ENCODE measurements at places on chromosomes 1 and 21.

DNA sequence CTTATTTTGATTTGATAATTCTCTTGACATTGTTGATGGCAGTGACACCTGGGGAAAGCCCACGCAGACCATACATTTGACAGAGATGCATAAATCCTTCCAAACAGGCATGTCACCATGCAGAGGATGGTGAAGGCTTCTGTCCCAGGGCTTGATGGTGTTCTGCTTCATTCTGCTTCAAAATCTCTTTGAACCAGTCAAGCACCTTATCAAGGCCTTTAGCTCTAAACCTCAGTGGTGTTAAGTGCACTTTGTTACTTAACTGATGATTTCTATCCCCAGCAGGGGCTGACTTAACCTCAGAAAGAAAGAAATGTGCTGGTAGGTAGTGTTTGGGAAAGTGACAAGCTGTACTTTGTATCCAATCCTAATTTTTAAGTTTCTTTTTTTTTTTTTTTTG lies 81.1 kb downstream of the RRAGC start:
- DNase-seq: no peak

GRCh38 chr1:77540501-77541161 lies 141.8 kb downstream of the ZZZ3 start:
- DNase-seq: no peak

GRCh38 chr1:214574598-214575411 lies 23.4 kb upstream of the PTPN14 start:
- no peak for DNase-seq

DNA sequence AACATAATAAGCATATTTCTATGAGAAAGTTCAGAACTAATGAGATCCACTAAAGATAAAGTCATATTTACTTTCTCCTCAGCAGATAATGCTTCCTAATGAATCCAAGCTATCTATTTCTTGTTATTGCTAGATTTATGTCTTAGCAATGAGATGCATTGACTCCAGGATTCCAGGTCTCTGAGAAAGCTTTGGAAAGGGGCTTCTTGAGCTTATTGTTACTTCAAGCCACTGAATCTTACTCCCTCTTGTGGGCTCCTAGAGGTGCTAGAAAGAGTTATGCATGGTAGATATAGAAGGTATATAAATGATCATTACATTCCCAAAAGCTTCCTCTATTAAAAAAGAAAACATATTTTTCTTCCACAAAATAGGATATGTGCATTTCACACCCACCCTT lies 246.4 kb upstream of the ADAMTS5 start:
- no peak for DNase-seq

DNA sequence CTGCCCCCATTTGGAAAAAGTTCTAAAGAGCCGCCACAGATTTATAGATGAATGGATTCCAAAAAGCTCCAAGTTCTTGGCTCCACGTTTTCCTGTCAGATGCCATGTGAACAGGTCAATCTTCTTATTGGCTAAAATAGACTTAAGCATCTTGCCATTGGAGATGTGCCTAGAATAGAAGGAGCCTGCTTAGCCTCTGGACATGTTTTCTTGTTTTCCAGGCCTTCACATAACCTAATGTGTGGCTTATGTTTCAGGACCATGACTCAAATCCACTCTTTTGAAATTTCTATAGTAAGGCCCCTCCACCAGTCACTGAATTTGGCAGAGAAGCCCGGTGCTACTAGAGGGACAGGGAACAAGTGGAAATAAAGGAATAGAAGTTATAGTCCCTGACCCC lies 31.5 kb downstream of the PHC2 start:
- DNase-seq: no peak

DNA sequence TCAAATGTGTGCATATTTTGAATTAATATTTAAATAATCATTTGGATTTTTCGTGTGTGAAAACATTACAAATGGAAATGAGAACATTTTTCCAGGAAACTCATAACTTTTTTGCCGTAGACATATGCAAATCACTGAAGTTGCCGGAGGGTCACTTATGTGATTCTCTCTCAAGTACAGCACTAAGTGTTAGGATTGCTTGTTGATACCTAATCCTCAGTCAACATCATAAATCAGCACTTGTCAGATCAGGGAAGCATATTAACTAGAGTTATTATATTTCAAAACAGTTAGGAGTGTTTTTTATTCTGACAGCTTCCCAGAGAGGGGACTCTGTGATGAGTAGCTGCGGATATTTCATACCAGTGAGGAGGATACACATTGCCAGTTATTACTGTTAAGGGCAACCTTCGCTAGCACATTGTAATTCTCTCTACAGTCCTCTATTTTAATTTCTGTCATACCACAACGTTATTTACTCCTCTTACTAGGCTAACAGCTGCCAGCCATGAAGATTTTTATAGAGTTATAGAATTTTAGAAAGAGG lies 41.5 kb downstream of the NCAM2 start:
- no peak for DNase-seq

GRCh38 chr21:45490049-45490731 lies 52.0 kb downstream of the SLC19A1 start:
- no peak for DNase-seq

DNA sequence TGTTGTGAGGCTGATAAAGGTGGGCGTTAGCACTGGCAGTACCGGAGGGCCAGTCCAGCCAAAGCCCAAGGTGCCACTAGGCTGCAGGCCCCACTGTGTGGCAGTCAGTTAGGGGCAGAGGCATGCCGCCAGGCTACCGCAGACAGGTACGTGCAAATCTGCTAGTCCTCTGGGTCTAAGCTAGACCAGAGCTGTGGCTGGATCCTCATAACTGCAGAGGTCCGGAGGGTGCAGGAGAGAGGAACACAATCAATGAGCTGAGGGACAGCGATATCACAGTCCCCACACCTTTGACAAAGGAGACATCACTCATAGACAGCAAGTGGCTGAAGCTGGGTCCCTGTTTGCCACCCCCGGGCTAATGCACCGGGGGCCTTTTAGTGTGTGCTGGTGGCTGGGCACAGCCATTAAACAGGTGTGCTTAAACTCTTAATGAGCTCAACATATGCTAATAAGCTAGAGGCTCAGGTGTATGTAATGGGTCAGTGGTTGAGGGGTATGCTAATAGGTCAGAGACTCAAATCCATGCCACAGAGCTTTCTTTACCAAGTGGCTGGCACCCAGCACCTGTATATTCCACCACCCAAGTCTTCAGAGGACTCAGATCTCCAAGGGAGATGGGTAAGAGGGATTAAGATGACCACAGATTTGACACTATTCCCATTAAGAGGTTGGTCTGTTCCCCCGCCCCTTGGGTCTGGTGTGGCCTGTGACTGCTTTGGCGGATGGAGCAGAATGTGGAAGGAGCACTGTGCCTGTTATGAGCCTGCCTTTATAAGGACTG lies 82.0 kb downstream of the GLIS1 start:
- no peak for DNase-seq

DNA sequence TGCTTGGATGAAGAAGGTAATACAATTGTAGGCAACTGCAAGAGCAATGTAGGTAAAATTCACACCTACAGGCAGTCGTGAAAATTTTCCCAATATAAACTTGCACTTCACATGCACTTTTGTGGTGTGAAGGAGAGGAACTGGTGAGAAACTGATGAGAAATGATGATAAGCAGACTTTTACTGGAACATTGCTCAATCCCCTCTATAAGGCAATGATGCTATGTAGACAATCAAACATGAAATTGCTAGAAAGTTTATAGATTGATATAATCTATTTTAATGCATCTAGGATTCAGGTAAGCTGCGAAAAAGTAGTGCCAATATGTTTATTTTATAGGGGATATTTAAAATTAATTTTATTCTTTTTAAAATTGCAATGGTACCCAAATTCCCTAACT lies 802.2 kb downstream of the KCNT2 start:
- no peak for DNase-seq

- no peak for DNase-seq
Measured at GRCh38 chr1:29211086-29212030, 19.4 kb downstream of the MECR start.

- DNase-seq: no peak
Measured at GRCh38 chr1:8822373-8823294, 5.2 kb upstream of the RERE start.

- peak; percentile 99 for DNase-seq
Measured at GRCh38 chr1:207298636-207299398, 22.7 kb upstream of the CD55 start.

DNA sequence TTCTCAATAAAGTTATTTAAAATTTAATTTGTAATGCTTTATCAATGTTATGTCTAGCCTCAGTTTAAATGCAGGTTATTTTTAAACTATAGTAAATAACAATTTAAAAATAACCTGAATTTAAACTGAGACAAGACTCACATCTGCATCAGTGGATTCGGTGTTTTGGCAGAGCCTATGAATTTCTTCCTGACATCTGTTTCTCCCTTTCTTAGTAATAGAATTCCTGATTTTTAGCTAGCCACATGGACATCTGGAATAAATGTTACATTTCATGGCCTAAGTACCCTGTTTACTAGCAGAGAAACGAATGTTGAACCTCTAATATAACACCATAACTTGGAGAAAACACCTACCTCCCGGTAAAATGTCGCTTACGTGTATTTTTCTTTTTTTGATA lies 1141.6 kb upstream of the ADGRL2 start:
- no peak for DNase-seq

- peak; percentile 48 for DNase-seq
Measured at GRCh38 chr1:187971851-187972250, 1143.1 kb downstream of the PLA2G4A start.

GRCh38 chr1:101723415-101723814 lies 273.3 kb downstream of the OLFM3 start:
- no peak for DNase-seq

DNA sequence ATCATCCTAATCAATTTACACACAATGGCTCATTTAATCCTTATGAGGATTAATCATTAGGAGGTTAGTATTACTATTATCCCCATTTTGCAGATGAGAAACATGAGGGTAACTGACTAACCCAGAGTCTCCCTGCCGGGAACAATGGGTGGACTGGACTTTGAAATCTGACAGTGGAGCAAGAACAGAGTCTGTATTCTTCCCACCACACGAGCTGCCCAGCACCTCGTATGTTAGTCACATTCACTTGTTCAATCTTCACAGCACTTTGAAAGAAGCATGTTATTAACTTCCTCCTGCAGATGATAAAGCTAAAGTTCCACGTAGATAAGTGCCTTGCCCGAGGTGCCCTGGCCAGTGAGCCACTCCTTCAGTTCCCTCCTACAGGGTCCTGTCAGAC lies 12.4 kb downstream of the C8B start:
- no peak for DNase-seq

GRCh38 chr1:114831276-114831994 lies 23.2 kb upstream of the SYCP1 start:
- no peak for DNase-seq

- no peak for DNase-seq
Measured at GRCh38 chr1:92774407-92774806, 10.5 kb downstream of the EVI5 start.

DNA sequence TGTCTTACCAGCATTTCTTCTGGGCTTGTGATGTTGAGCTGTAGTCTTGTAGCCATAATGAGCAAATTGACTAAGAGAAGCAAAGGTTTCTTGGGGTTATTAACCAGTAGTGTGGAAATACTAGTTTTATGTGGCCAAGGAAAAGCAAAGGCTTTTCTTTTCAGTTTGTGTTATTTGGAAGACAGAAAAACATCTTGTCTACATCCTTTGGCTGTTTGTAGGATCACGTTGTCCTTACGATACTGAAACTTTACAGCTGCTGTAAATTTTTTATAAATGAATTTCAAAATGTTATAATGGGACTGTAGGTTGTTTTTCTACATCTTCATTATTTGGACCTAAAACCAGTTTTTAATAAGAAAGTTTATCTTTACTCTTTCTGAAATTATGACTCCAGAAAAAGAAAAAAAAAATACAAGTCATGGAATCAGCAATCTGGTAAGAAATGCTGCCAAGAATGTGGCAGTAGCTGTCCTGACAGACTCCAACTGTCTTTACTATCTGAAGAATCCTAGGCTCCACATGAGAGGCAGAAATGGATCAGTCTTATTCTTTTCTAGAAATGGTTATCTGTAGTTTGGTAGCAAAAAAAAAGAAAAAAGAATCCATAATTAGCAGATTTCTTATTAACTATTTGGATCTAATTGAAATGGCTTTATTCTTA lies 41.6 kb upstream of the QSOX1 start:
- no peak for DNase-seq

DNA sequence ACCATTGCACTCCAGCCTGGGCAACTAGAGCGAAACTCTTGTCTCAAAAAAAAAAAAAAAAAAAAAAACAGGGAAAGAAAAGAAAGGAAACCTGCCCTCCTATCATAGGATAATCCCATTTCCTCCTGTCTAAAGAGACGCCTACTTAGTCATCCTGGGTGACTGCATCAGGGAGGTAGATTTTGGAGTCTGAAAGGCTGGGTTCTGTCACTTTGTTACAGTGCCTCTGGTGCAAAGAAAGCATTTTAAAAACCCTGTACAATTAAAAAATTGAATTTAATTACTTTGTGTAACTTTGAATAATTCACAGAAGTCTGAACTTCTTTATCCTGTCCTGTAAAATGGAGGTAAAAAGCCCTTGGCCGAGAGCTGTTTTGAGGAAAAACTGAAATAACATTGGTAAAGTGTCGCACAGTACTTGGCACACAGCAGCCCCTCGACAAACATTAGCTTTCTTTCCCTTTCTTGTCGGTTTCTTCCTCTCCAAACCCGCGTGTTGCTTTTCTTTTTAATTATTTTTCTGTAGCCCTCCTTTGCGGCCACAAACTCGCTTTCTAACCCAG lies 657 bp upstream of the HDAC1 start:
- DNase-seq: no peak

- peak; percentile 60 for DNase-seq
Measured at GRCh38 chr1:47192458-47193384, 2.9 kb upstream of the PDZK1IP1 start.

DNA sequence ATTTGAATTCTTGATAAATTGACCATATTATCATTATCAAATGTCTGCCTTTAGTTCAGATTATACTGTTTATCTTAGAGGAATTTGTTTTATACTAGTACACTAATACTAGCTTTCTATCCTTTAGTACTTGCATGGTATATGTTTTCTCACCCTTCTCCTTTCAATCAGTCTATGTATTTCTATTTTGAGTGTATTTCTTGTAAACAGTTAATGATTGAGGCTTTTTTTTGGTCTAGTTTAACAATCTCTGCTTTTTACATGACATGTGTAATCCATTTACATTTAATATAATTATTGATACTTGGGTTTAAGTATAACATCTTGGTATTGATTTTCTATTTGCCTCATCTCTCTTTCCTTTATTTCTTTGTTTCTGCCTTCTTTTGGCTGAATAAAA lies 224.9 kb downstream of the CENPF start:
- no peak for DNase-seq

DNA sequence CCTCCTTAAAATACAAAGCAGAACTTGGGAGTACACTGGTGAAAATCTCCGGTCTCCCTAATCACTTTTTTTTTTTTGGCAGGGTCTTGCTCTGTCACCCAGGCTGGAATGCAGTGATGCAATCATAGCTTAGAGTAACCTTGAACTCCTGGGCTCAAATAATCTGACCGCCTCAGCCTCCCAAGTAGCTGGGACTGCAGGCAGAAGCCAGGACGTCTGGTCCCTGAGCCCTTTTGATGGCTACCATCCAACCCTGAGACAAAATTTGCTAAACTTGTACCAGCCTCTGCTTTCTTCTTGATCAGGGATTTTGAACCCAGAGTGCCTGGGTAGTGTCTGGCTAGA lies 4.1 kb downstream of the L1TD1 start:
- no peak for DNase-seq

DNA sequence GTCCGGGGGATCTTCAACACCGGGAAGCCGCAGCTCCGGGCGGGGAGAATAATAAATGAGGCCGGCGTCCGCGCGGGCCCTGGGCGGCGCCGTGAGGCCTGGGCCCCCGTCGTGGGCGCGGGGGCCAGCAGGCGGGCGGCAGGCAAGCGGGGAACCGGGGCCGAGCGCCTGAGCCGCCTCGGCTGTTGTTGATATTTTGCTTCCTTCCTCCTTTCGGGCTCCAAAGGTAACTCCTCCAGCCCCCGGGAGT lies at the start of gene MEF2D:
MEF2D (minus strand) TSS at position 233 of the 250 bp plus-strand sequence. CDS start 17,483 bp downstream, outside the sequence.
- DNase-seq: no peak
